ENCODE measurements at places on chromosomes 16 and 17. TPM values are rescaled to one million over a fixed set of nuclear protein-coding genes. Genes with fewer than 3 reads are reported as not detected.

ACSM3 gene
- 114 TPM for polyA plus RNA-seq

SBK1 gene
- 0.63 TPM for polyA plus RNA-seq

ZNF771 gene
- polyA plus RNA-seq, result 3.4 TPM

P2RX5 gene
- polyA plus RNA-seq, result 1.1 TPM

ATP2A1 gene
- 0.12 TPM for polyA plus RNA-seq

PDK2 gene
- polyA plus RNA-seq, result 13.5 TPM

RHBDL1 gene
- 2.1 TPM for polyA plus RNA-seq

CCR7 gene
- 1.4 TPM for polyA plus RNA-seq

TBC1D3 gene
- not detected for polyA plus RNA-seq

RAMP2 gene
- 19.2 TPM for polyA plus RNA-seq

CDC42EP4 gene
- 25.7 TPM for polyA plus RNA-seq

USP22 gene
- polyA plus RNA-seq, result 33.5 TPM

ADAD2 gene
- polyA plus RNA-seq, result 0.76 TPM

FOXF1 gene
- 15.7 TPM for polyA plus RNA-seq

TK2 gene
- polyA plus RNA-seq, result 14.4 TPM

RAP1GAP2 gene
- 17.9 TPM for polyA plus RNA-seq

HOXB7 gene
- polyA plus RNA-seq, result 2.8 TPM

SPNS2 gene
- 30.0 TPM for polyA plus RNA-seq

CLEC18C gene
- not detected for polyA plus RNA-seq

C17orf78 gene
- not detected for polyA plus RNA-seq

ITGAX gene
- polyA plus RNA-seq, result 1.1 TPM

OMG gene
- polyA plus RNA-seq, result 0.50 TPM

B4GALNT2 gene
- polyA plus RNA-seq, result 2.2 TPM

ARL5C gene
- not detected for polyA plus RNA-seq

SRP68 gene
- 36.9 TPM for polyA plus RNA-seq

BTBD17 gene
- not detected for polyA plus RNA-seq

PIK3R5 gene
- 3.4 TPM for polyA plus RNA-seq

CCL4 gene
- 8.1 TPM for polyA plus RNA-seq

TK1 gene
- 8.7 TPM for polyA plus RNA-seq

C16orf89 gene
- polyA plus RNA-seq, result 135 TPM

PIMREG gene
- 0.76 TPM for polyA plus RNA-seq

RPGRIP1L gene
- 1.4 TPM for polyA plus RNA-seq

RHBDL3 gene
- 1.5 TPM for polyA plus RNA-seq

SCIMP gene
- 2.1 TPM for polyA plus RNA-seq

CIBAR2 gene
- polyA plus RNA-seq, result not detected

FLCN gene
- 11.8 TPM for polyA plus RNA-seq

GP1BA gene
- 0.05 TPM for polyA plus RNA-seq

MYBBP1A gene
- 21.5 TPM for polyA plus RNA-seq

PIRT gene
- 0.55 TPM for polyA plus RNA-seq

NIP7 gene
- polyA plus RNA-seq, result 10.9 TPM

SALL1 gene
- 2.6 TPM for polyA plus RNA-seq

OR1A1 gene
- not detected for polyA plus RNA-seq

SOX9 gene
- polyA plus RNA-seq, result 15.4 TPM

PGS1 gene
- polyA plus RNA-seq, result 11.9 TPM

FBXW10 gene
- polyA plus RNA-seq, result 0.35 TPM

FBXO39 gene
- polyA plus RNA-seq, result not detected

PSMB10 gene
- polyA plus RNA-seq, result 205 TPM

MAPT gene
- 0.44 TPM for polyA plus RNA-seq

GGT6 gene
- 22.2 TPM for polyA plus RNA-seq

DNAJA2 gene
- polyA plus RNA-seq, result 24.1 TPM

NEUROD2 gene
- polyA plus RNA-seq, result 0.03 TPM

IL17C gene
- polyA plus RNA-seq, result 1.2 TPM

KRT20 gene
- 4.4 TPM for polyA plus RNA-seq

KRT12 gene
- 0.61 TPM for polyA plus RNA-seq

CD7 gene
- 2.1 TPM for polyA plus RNA-seq
